Activated naive CD8-positive, alpha-beta T cell treated with anti-CD3 and anti-CD28 coated beads for 36 hours (primary cell): ENCODE measurements at places on chromosomes 12 and 14. TPM values are rescaled to one million over a fixed set of nuclear protein-coding genes. Genes with fewer than 3 reads are reported as not detected.

DNA sequence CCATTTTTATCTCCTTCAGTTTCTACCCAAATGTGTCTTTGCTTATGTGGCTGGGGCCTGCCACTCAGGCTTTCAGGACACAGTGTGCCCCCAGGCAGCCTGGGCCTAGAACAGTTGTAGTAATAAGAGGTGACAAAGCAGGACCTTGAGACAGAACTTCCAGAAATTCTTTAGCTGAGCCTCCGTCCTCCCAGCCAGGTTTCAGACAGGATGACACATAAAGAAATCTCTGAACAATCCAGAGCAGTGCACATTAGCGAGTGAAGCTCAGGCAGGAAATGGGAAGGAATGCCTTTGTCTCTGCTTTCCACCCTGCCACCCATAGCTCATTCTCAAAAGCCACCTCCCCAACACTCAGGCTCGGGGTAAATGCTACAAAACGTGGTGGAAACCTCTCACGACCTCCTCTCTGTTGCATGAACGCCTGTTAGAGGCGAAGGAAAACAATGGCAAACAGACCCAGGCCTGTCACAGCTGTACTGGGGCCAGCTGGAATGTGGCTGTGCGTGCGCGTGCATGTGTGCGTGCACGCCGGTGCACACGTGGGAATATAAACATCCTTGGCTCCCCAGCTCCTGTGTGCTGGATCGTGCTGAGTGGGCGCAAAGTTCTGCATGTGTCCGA lies 286.7 kb downstream of the ZFP36L1 start:
- H3K4me3 ChIP-seq = no peak overlapping the region
- peak overlapping the region; percentile 73 for H3K27ac ChIP-seq
- H3K27me3 ChIP-seq = no peaks in the 10 kb centered on the region
- no peak for DNase-seq
- H3K36me3 ChIP-seq = peaks cover 2% of the 10 kb centered on the region
- peaks cover 46% of the 10 kb centered on the region for H3K4me1 ChIP-seq

DNA sequence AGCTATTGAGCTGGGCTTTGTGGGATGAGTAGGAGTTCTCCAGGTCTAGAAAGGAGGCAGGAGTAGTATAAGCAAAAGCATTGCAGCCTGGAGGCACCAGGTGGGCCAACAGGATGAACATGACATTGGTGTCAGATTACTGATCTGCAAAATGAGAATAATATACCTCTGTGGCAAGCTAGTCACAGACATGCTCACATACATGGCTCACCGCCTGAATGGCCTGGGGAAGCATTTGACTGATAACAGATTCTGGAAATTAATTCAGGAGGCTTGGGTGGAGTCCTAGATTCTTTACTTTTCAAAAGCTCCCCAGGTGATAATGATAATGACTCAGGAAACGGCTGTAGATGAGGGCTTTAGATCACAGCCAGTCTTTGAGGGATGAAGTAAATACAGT lies 709 bp downstream of the TCL1B start:
- no peaks in the 10 kb centered on the region for H3K4me1 ChIP-seq
- no peaks in the 10 kb centered on the region for H3K36me3 ChIP-seq
- no peak overlapping the region for H3K27ac ChIP-seq
- no peak for DNase-seq
- H3K27me3 ChIP-seq = peaks cover 28% of the 10 kb centered on the region

DNA sequence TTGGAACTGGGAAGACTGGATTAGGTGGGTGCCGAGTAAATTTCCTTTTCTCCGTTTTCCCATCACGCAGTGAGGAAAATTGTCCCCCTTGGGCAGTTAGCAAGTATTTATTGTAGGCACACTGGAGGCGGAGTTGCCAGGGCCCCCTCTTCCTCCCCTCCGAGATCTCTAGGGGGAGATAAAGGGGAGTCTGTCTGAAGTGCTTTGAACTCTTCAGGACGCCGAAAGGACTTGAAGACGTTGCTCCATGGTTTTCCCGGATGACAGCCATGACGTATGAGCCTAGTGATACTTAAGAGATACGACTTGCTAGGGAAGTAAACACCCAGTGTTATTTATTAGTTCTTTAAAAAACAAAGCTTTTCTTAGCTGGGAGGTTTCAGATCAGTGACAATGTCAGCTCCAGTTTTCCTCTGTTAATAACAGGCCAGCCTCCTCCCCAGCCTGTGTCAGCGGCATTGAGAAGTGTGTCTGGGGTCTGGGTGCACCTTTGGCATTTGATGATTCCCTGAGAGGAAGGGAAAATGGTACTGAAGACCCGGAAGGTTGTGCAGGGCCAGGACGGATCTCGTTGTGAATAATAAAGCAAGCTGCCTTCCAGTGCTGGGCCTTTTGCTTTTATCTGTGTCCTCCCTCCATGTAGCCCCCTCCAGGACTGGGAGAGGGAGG lies 78.7 kb downstream of the TSPAN9 start:
- no peaks in the 10 kb centered on the region for H3K36me3 ChIP-seq
- peaks cover 7% of the 10 kb centered on the region for H3K27me3 ChIP-seq
- no peak overlapping the region for H3K4me3 ChIP-seq
- peaks cover 2% of the 10 kb centered on the region for H3K4me1 ChIP-seq
- no peak for DNase-seq

DNA sequence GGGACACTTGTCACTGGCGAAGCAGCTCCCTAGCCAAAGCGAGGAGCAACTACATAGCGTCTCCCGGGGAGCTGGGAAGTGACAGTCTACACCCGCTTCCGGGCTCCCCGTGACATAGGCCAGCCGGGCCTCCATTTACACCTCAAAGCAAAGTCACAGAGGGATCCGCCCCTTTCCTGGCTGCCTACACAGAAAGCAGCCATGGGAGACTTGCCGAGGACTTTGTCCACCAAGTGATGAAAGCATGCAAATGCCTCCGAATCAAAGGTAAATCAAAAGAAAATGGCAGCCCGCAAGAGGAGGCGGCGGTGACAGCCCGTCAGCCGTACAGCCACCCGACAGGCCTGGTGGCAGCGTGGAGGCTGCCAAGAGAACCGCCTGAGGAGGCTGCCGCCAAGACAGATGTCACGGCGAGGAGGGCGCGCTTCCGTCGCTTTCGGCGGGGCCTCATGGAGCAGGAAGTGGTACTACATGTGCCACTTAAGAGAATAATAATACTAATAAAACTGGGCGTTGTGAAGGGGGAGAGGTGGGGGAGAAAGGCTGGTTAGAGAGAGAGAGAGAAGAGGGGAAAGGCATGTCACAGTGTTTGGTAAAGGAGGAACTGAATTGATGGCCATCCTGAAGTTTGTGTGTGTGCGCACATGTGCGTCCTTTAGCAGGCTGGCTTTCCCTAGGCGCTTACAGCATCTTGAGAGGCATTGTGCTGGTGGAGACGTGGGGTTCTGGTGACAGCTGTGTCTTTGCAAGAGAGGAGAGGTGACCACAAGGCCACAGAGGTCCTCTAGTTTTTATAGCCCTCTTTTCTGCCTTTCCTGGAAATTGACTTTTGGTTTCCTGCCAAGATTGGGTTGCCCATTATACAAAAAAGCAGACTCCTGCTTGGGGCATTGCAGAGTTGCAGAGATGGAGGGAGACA lies 661.7 kb downstream of the VRK1 start:
- peak overlapping the region; percentile 99 for H3K27ac ChIP-seq
- DNase-seq = peak; percentile 79
- peak overlapping the region; percentile 85 for H3K4me3 ChIP-seq
- H3K4me1 ChIP-seq = peaks cover 38% of the 10 kb centered on the region
- H3K36me3 ChIP-seq = peaks cover 54% of the 10 kb centered on the region

DNA sequence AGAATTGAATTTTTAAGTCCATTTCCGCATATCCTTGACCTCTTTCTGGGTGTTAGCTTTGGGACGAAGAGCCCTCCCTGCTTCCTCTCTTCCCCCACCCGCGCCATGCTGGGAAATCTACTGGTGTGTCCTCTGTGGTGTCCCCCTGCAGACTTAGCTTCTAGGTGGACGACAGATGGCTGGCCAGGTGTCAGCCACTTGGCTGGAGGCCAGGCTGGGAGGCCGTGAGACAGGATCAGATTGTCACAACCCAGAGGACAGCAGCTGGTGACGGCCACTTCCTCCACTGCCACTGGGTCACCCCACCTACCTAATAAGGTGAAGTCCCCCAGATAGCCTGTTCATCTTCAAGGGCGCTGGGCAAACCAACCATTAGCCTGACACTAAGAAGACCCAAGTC lies 13.3 kb upstream of the DTX1 start:
- no peak overlapping the region for H3K4me3 ChIP-seq
- DNase-seq = no peak
- H3K36me3 ChIP-seq = no peaks in the 10 kb centered on the region

DNA sequence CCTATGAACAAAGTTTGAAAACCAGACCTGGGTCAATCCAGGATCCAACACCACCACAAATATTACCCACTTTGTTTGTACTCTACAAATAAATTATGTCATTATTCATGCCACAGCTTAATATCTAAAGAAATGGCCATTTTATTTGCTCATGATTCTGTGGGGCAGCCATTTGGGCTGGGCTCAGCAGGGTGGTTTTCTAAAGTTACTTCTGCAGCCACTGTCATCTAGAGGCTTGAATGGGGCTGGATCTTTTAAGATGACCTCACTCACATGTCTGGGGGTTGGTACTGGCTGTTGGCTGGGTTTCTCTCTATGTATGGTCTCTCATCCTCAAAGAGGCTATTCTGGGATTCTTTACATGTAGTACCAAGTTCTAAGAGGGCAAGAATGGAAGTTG lies 96.2 kb downstream of the VCPKMT start:
- peaks cover 32% of the 10 kb centered on the region for H3K4me1 ChIP-seq
- no peak for DNase-seq
- peaks cover 37% of the 10 kb centered on the region for H3K36me3 ChIP-seq
- no peak overlapping the region for H3K4me3 ChIP-seq
- no peaks in the 10 kb centered on the region for H3K27me3 ChIP-seq
- no peak overlapping the region for H3K27ac ChIP-seq

GRCh38 chr14:54901380-54902142 lies 1.1 kb downstream of the GCH1 start:
- peaks cover 18% of the 10 kb centered on the region for H3K36me3 ChIP-seq
- peak; percentile 15 for DNase-seq
- peaks cover 18% of the 10 kb centered on the region for H3K4me1 ChIP-seq

- no peak overlapping the region for H3K27ac ChIP-seq
- H3K36me3 ChIP-seq = no peaks in the 10 kb centered on the region
- H3K27me3 ChIP-seq = peaks cover 70% of the 10 kb centered on the region
These were observed 14.2 kb upstream of the PAX9 start for GRCh38 chr14:36647417-36647823.

GRCh38 chr14:89276424-89276975 lies 140.5 kb downstream of the FOXN3 start:
- no peaks in the 10 kb centered on the region for H3K27me3 ChIP-seq
- peak; percentile 88 for DNase-seq
- peak overlapping the region; percentile 95 for H3K27ac ChIP-seq
- H3K4me1 ChIP-seq = peaks cover 74% of the 10 kb centered on the region
- peaks cover 78% of the 10 kb centered on the region for H3K36me3 ChIP-seq
- peak overlapping the region; percentile 68 for H3K4me3 ChIP-seq

DNA sequence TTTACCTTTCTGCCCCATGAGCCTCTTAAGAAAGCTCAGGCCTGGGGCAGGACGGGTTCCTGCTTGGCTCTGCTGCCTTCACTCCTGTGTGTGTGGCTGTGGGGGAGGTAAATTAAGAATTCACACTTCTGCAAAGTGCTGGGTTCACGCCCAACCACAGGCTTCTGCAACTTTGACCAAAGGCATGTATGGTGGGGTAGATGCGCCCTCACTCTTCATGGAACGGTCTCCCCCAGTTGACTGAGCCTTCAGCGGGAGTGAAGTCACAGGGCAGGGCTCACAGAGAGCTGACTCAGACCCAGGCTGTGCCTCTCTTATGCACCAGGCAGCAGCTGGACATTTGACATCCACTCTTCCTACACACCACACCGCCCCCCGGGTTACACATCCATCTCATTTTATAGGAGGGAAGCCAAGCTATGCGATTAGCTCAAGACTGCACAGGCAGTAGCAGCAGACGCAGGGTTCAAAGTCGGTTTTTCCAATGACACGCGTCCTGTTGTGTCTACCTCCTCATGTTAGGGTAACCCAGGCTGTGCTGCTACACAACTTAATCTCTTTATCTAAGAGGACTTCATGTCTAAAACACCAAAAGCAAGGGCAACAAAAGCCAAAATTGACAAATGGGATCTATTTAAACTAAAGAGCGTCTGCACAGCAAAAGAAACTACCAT lies 15.4 kb upstream of the BCL11B start:
- no peak overlapping the region for H3K4me3 ChIP-seq
- peaks cover 3% of the 10 kb centered on the region for H3K27me3 ChIP-seq
- peaks cover 7% of the 10 kb centered on the region for H3K4me1 ChIP-seq
- no peaks in the 10 kb centered on the region for H3K36me3 ChIP-seq
- no peak overlapping the region for H3K27ac ChIP-seq
- DNase-seq = no peak

Gene TMEM63C
- 0.89 TPM for total RNA-seq

Gene TMEM229B
- total RNA-seq = 3.5 TPM

DNA sequence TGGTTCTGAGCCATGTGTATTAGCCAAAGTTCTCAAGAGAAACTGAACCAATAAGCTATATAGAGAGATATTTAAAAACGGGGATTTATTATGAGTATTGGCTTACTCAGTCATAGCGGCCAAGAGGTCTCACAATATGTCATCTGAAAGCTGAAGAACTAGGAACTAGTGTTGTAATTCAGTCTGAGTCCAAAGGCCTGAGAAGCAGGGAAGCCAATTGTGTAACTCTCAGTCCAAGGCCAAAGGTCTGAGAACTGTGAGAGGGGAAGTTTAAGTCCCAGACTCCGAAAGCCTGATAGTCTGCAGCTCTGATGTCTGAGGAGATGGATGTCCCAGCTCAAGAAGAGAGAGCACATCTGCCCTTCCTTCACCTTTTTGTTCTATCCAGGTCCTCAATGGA lies 344.8 kb upstream of the USP15 start:
- peaks cover 3% of the 10 kb centered on the region for H3K27me3 ChIP-seq
- H3K4me1 ChIP-seq = peaks cover 2% of the 10 kb centered on the region
- no peak overlapping the region for H3K4me3 ChIP-seq
- H3K27ac ChIP-seq = no peak overlapping the region
- H3K36me3 ChIP-seq = no peaks in the 10 kb centered on the region

GRCh38 chr12:21786041-21786531 lies 11.6 kb upstream of the KCNJ8 start:
- DNase-seq = no peak
- H3K4me1 ChIP-seq = no peaks in the 10 kb centered on the region
- H3K27ac ChIP-seq = no peak overlapping the region
- H3K36me3 ChIP-seq = no peaks in the 10 kb centered on the region
- peaks cover 12% of the 10 kb centered on the region for H3K27me3 ChIP-seq
- H3K4me3 ChIP-seq = no peak overlapping the region

Gene PRICKLE1
- 0.14 TPM for total RNA-seq

GRCh38 chr12:46020768-46021167 lies 30.4 kb upstream of the SCAF11 start:
- H3K27me3 ChIP-seq = peaks cover 6% of the 10 kb centered on the region
- H3K4me3 ChIP-seq = no peak overlapping the region
- H3K27ac ChIP-seq = no peak overlapping the region
- no peaks in the 10 kb centered on the region for H3K4me1 ChIP-seq
- peaks cover 13% of the 10 kb centered on the region for H3K36me3 ChIP-seq
- no peak for DNase-seq
